ENCODE measurements at places on chromosomes 5 and 9.

DNA sequence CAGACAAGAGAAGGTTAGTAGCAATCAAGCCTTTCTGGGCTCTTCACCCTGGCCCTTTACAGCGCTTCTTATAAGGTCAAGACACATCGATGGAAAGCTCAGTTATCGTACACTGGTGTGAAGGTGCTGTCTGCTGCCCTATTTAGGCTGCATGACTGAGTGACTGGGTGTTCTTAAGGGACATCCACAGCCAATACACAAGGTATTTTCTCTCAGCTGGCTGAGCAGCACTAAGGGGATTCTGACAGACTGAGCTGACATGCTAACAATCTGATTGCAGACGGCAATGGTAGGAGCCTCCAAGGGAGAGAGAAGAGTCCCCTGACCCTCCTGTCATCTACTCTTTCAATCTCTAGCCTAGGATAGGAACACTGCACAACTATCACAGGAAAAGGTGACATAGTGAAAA, 577.9 kb downstream of the ISL1 start:
- DNase-seq: no peak

DNA sequence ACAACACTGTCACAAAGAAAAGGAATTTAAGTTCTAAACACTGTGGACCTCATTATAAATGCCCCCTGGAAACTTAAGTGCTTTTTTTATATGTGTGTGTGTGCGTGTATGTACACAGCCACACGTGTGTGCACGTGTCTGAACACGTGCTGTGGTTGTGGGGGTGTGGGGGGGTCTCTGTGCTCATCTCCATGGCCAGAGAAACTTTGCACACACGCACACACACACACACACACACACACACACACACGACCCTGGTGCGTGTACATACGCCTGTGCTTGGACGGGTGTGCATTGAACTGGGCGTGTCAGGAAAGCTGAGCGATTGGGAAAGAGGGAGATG, 27.9 kb downstream of the AMBP start:
- no peak for DNase-seq

GRCh38 chr5:180212363-180213255, 3.6 kb upstream of the RASGEF1C start:
- no peak for DNase-seq

DNA sequence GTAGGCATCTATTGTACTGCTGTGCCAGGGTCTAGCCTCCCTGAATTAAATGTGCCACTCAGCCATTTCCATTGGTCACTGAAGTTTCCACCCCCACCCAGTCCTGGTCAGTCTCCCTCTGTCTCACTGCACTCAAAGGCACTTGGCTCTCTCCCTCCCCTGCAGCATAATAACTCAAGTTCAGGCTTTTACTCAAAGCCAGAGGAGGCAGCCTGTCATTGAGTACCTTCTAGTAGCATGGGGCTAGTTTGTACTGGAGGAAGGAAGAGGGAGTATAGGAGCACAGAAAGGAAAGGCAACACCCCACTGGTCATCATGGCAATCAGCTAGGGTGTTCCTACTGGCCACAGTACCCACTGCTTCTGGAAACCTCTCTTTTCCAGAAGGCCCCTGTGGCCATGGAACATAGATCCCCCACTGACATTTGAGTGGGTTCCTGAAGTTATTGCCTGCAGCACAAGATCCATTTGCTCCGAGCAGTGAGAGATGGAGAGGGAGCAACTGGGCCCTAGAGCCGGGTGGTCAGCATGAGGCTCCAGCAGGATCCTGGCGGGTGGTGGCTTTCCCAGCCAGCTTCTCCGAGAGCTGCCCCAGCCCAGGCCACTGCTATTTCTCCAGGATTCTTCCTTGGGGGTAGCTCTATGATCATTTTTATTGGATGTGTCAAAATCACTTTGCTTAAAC, 89.9 kb upstream of the CPEB4 start:
- no peak for DNase-seq

DNA sequence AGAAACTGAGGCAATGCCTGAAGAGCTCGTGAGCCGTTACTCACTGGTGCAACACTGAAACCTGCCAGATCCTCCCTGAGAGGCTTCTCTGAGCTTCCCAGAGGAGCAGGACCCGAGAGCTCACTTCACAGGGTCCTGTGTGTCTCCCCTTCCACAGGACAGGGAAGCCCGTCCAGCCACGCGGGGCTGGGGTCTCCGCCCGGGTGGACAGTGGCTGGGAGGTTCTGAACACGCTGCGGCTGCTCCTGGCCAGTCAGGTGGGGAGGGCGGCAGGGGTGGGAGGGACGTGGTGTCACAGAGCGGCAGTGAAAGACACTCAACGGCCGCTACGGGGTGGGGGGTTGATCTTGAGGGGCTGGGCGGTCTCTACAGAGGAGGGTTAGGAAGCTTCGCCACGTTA, 290 bp upstream of the ZDHHC11 start:
- DNase-seq: no peak

DNA sequence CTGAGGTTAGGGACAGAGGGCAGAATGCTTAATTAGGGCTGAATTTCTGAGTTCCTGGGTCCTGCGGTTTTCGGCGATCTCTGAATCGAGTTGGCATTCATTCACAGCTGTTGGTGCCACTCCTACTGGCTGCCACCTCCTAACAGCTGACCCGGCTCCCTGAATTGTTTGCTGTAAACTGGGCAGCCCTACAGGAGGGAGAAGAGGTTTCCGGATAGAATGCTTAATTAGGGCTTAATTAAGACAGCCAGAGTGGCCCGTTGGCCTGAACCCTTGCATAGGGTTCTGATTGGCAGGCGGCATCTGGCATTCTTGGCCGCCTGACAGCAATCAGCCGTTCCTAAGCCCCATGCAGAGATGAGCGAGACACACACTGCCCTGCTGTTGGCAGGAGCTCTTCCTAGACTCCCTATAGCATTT, 25.7 kb downstream of the FRMPD1 start:
- DNase-seq: peak; percentile 1

DNA sequence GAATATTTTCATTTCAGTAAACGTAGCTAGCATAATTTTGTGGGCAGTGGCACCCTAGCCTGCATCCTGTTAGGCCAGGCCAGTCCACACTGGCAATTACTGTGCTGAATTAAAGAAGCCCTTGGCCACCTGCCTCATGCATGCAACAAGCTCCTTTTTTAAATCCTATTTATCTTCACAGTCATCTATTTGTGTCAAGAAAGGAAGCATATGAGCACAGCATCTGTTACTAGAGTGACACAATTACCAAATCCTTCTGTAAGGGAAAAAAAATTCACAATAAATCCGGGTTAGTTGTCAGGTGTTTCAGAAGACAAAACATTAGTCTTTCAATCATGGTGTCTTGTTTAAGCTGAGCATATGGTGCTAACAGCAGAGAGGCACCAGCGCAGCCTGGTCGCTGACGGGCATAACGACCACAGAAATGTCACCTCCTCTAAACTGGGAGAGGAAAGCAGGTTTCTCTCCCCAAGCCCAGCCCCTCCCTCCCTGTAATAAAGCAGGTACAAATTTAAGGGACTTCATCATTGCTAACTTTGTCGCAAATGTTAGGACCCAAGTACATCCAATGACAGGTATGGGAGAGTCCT, 520.6 kb downstream of the CTNND2 start:
- no peak for DNase-seq

DNA sequence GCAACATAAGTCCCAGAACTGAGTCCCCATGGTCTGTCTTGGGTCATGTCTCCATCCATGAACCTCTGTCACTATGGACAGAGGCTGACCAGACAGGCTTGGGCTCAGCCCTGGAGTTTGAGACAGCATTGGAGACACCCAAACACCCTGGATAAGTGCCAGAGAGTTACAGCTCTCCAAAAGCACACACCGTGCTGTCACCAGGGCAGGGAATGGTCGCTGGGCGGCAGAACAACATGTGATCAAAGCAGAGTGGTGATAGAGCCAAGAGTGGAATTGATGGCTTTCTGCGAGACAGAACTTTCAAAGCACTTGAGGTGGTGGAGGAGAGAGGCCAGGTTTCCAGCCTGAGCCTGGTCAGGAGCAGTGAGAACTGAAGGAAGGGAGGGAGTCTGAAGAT, 50.1 kb downstream of the DRD1 start:
- DNase-seq: no peak

- DNase-seq: no peak
These were observed 4.2 kb downstream of the BARX1 start for GRCh38 chr9:93950619-93951601.

GRCh38 chr5:92560698-92561401, 1020.2 kb downstream of the NR2F1-AS1 start:
- DNase-seq: no peak

DNA sequence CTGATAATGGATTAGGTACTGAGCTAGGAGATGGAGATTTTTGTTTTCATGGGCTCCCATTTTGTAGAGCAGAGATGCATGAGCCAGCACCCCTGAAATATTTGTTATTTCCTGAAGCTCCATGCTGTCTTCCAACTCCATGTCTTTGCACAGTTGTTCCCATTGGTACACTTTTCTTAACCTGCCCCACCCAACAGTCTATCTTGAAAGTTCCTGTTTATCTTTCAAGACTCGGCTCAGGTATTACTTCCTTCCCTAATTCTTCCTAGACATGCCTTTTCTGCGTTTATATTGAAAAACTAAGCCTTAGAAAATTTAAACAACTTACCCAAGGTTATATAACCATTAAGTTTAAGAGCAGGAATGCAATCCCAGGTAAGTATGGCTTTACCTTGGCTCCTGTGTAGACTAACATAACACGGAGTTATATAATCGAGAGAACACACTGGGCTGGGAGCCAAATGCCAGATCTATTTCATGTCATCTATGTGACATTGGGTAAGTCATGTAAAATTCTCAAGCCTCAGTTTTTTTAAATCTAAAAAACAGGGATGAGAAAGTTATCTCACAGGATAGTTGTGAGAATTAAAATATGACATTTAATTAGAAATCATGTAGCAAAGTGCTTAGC, 67.4 kb downstream of the LIX1 start:
- DNase-seq: no peak

GRCh38 chr5:120314191-120314590, 149.9 kb upstream of the PRR16 start:
- no peak for DNase-seq

DNA sequence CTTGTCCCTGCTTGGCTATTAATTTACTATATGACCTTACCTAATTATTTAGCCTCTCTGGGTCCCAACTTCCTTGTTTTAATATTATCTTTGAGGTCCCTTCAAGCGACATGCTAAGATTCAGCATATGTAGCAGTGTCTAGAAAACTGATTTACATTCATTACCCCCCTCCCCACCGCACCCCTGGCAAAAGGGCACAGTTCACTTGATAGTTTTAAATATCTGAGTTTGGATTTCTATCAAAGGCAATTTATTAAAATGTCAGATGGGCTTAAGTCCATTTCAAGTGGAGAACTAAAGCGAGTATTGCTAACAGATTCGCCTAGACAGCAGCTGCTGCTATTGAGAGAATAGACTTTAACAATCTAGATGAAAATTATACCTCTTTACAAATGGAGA, 3.9 kb downstream of the CEMIP2 start:
- DNase-seq: no peak

DNA sequence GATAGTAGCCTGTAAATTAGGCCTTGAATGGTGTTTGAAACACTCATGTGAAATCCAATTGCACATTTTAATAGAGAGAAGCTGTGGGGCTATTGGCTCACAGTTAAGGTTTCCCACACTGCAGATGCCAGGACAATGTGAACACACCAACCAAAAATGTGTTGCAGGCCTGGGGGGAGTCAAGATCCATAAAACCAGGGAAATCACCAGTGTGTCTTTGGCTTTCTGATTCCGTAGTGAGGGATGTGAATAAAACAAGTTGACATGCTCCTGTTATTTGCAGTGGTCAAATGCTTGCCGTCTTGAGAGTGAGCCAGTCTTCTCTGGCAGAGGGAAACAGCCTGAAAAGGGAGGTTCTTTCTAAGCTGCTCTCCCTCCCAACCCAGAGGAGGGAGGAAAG, 79.0 kb downstream of the ZNF462 start:
- no peak for DNase-seq

DNA sequence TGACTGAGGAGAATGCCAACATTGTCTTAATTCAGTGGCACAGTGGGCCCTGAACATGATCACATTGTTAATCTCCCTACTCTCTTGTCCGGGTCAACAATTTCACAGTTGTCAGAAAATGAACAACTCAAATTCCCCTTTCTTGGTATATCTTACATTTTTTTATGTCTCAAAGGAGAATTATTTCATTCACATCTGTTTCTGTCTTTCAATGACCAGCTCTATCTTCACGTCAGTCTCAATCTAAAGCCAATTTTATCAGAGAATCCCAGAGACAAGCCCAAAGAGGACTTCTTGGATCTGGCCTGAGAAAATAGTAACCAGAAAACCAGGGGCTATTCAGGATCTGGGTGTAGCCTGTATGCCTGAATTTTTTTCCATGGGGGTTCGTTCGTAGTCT, 477.5 kb downstream of the PDE4D start:
- DNase-seq: no peak

GRCh38 chr9:76917299-76917698, 11.4 kb upstream of the PRUNE2 start:
- DNase-seq: no peak

GRCh38 chr9:133737071-133737773, 930 bp downstream of the SARDH start:
- no peak for DNase-seq

- DNase-seq: no peak
These were observed 36.7 kb upstream of the FUBP3 start for GRCh38 chr9:130542457-130543228.

DNA sequence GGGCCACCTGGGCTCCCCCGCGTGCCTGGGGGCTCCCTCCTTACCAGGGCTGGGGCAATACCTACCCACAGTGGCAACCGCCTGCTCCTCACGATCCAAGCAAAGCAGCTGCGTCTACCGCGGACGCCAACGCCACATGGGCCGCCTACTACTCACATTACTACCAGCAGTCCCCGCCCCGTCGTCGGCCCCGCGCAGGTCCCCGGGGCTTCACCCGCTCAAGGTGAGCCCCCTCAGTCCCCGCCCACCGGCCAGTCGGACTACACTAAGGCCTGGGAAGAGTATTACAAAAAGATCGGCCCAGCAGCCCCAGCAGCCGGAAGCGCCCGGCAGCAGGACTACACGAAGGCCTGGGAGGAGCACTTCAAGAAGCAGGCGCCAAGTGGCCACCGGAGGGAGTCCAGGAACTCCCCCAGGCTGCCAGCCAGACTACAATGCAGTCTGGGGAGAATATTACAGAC, 106.0 kb upstream of the MTAP start:
- DNase-seq: no peak

DNA sequence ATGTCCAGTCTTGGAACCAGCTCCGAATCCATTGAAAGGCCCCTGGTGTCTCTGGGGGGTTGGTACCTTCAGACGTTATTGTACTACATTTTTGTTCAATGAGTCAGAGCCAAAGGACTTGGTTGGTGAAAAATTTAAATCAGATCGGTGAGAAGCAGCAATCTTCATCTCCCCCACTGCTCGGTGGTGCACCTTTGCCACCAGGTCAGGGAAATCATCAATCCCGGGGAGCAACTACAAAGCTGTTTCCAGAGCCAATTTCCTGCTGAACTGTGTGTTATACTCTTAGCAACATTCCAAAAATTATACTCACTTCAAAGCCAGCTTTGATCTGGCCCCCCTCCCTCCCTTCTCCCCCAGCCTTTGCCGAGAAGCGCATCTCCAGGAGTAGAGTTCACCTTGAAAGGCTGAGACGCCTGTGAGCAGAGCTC, 375.2 kb upstream of the WWC1 start:
- peak; percentile 75 for DNase-seq
